Left colon (tissue), 2 donors: ENCODE measurements at places on chromosomes 13 and 19.

GRCh38 chr13:97521726-97522125, 87.8 kb downstream of the RAP2A start:
- no peak for DNase-seq

- no peak for DNase-seq
Measured at GRCh38 chr19:3723883-3724282, 15.7 kb downstream of the TJP3 start.

DNA sequence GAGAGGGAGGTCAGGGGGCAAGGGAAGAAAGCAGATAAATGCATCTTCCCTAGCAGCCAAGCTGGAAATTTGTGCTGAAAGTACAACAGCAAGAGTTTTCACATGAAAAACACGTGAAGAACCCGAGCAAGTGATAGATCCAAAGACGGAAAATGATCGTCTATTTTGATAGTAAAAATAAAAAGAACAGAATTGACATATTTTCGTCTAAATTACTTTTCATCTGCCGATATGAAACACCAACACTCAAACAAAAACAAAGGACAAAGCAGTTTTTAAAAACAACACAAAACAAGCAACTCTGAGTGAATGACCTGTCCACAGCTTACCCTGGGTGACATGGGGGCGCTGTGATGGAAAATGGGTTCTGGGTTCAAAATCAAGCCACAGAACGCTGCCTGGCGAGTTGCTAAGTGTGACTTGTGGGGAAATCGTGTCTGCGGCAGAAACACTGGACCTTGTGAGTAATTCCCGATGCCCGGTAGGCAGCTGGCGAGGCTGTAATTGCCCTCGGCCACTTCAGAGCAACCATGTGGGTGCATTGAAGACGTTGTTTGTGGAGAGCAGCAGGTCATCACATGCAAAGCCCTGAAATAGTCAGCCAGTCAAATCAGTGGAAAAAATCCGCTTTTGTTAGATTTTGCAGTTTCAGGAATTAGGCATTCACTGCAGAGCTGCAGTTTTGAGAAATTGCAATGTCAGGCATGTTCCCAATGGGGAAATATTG, 7.4 kb downstream of the SOX1 start:
- no peak for DNase-seq

GRCh38 chr13:20363172-20363571, 131.1 kb upstream of the GJB6 start:
- no peak for DNase-seq

- DNase-seq = no peak
Measured at GRCh38 chr13:27171244-27171826, at the start of gene USP12. Gene USP12 (minus strand): TSS chr13:27171811. CDS start chr13:27171639, 172 bp downstream.

DNA sequence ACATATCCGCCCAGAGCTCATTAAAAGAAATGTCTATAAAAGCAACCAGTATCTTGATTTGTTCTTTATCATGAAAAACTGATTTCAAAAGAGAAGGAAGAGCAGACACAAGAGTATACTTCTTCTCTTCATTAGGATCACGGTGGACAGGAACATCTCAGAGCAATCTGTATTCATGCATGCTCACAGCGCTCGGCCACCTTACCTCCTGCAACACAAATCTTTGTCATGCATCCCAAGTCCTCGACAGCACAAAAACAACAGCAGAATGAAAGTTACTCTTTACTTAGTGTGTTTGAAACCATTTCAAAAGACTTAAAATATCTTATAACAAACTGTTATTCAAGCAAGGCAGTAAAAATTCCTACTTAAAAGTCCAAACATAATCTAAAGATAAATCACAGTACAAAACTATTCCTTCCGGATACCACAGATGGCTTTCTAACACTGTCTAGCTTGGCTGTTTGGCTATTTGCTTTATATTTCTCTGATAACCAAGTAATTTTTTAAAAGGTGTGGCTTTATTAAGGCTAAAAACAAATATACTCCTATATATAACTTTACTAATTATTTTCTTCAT, 174.5 kb downstream of the TBC1D4 start:
- no peak for DNase-seq
